ENCODE measurements at places on chromosomes 13 and 19.

- DNase-seq: no peak
These were observed 216.3 kb upstream of the PRR20A start for GRCh38 chr13:56924401-56924800.

GRCh38 chr13:88288326-88288725 lies 617.2 kb downstream of the SLITRK5 start:
- DNase-seq: no peak

GRCh38 chr13:45412274-45413049 lies 5.7 kb downstream of the SLC25A30 start:
- no peak for DNase-seq

DNA sequence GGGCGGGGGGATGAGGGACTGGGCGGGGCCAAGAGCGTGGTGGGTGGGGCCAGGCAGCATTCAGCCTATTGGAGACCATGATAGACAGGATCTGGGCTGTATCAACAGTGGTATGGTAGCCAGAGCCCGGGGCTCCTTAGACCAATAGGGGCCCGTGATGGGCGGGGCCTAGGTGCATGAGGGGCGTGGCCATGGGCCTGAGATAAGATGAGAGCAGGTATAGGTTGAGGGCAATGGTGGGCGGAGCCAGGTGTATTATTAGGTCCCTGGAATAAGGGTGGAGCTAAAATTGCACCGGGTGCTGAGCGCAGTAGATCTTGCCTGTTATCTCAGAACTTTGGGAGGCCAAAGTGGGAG lies 5.3 kb downstream of the ABCA7 start:
- no peak for DNase-seq

DNA sequence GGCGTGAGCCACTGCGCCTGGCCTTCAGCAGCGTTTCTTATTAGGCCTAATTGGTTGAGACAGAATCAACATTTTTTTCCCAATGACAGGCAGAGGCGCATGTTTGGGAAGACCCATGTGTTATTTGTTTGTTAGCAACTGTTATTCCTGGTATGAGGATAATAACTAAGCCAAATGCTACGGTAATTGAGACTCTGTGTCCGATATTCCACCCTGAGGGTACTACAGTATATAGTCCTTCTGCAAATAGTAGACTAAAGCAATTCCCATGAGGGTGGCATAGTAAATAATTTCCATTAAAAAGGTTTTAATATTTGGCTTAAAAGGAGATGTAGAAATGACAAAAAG lies 18.4 kb upstream of the CCL25 start:
- no peak for DNase-seq

DNA sequence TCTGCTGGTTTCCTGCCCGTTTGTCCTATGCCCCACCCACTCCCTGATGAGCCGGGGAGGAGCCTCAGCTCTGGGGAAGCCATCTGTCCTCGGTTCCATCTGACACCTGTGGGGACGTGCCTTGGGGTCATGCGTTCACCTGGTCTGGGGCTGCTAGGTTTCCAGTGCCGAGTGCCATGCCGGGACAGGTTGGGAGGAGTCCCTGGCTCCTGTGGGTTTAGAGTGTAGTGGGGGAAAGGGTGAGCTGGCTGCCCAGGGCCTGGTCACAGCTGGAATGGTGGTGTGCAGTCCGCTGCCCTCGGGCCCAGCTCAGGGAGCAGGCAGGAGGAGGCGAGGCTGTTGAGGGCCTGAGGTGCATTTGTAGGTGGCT lies 2.5 kb downstream of the KDM4B start:
- DNase-seq: no peak

All from stimulated activated CD8-positive, alpha-beta memory T cell treated with anti-CD3 and anti-CD28 coated beads, Interleukin-7, amount 100 ng/mL, for 24 hours (primary cell).